8988T (cell line): ENCODE measurements at places on chromosomes 4 and X.

DNA sequence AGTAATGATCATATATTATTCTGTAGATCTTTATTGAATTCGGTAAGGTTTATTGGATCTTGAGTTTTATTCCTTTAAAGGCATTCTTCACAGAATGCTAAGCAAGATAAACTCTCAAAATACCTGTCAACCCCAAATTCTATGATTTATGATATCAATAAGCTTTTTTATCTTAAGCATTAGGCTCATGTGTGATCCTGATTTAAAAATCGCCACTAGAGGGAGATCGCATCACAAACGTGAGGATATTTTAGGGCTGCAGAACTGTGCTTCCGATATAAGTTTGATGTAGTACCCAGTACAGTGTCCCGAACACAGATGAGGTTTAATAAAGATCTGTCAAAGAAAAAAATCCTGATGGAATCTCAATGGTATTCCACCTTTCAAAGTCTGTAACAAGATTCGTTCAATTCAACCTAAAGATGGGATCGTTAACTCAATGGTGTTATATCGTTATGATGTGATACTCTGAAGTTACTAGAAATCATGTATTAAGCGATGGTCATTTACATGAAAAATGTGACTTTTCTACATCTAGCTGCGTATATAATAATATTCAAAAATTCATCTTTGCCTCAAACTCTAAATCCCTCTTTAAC lies 169.0 kb downstream of the CORIN start:
- no peak for DNase-seq

GRCh38 chrX:97310373-97310772 lies 426.7 kb downstream of the RPA4 start:
- DNase-seq = no peak

- DNase-seq = peak; percentile 14
Measured at GRCh38 chrX:8067754-8068462, 103.2 kb downstream of the VCX2 start.

DNA sequence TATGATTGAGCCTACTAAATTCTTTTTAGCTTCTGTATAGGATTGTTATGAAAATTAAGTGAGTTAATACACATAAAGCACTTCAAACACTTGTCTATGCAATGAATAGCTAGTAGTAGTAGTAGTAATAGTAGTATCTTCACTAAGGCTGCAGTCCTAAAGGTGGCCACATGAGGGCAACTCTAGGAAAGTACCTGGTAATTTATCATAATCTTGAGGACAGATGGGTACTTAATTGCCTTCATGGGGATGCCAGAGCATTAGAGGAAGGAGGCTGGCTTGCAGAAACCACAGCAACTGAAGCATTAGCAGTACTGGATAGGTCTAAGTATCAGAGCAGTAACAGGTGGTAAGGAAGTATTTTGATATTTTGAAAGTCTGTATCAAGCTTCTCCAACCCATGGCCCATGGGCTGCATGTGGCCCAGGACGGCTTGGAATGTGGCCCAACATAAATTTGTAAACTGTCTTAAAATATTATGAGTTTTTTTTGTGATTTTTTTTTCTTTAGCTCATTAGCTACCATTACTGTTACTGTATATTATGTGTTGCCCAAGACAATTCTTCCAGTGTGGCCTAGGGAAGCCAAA lies 17.3 kb downstream of the NIPAL1 start:
- no peak for DNase-seq

GRCh38 chr4:156537286-156537685 lies 434.3 kb downstream of the PDGFC start:
- DNase-seq = no peak

DNA sequence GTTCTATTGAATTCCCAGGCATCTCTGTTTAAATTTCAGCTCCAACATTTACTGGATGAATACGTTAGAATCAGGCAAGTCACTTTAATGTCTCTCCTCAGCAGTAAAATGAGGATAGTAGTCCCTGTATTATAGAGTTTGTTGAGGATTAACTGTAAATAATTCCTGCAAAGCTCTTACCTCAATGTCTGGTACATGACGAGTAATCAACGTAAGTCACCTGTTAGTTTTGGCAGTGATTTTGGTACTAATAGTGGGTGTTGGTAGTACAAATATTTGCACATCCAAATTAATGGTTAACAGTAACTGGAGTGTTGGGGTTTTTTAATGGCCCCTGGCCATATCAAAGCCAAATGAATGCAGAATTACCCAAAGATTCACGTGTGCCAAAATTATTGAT lies 189.8 kb upstream of the GALNT7 start:
- no peak for DNase-seq

DNA sequence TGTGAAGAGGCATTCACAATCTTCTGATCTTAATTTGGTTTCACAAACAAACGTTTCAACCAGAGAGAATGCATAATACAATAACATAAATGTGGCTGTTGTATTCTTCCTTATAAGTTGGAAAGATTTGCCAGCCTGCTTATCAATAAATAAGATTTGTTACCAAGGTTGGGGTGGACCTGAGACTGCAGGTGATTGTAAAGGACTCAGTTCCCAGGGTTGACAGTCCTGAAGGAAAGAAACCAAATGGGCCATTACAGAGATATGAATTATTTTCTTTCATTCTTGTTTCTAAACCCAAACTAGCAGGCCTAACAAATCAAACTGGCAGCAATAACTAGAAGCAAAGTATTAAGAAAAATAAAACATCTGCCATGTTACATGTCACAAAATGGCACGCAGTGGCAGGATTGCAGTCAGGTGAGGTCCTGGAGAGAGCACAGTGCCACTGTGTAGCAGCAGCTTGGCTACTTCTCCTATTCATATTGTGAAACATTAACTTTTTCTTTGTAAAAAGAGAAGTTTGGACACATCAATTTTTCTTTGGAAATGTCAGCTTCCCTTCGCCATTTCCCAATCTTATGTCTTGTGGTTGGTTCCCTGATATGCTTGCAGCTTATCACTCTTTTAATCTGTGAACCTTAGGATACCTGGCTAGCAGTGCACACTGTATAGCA lies 133.8 kb upstream of the EMCN start:
- DNase-seq = no peak
